Activated naive CD4-positive, alpha-beta T cell (primary cell): ENCODE measurements at places on chromosomes 6 and 20.

DNA sequence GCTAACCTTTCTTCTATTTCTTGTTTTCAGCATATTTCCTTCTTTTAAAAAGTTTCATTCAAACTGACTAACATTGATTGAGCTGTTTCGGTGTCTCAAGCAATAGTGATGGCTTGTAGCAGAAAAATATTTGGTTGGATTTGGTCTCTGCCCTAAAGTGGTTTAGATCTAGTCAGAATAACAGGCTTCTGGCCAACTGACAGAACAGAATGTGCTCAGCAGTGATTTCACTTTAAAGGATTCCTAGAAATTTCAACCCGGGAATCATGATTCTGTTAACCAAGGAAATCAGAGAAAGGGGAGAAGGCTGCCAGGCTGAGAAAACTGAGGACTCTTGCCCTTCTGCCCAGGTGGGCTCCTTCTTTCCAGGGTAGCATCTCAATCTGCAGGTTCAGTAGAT lies 16.6 kb upstream of the GSTA1 start:
- DNase-seq = no peak

DNA sequence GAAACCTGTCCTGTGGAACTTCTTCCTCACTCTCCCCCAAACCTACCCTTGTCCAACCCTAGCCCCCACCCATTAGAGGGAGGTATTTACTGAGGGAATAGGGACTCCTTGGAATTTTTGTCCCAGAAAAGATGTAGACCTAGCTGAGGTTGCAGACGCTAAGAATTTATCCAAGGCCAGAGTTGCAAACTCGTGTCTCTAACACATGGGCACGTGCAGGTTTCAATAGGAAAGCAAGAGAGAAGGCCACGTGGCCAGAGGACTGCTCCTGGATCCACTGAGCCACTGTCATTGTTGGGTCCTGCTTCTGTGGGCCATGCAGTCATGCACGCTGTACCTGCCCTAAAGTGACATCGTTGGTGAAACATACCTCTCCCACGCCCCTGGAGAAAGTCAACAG lies 243.4 kb upstream of the KCNG1 start:
- DNase-seq = no peak

- DNase-seq = no peak
Observed at GRCh38 chr6:39204646-39205244, 24.5 kb downstream of the KCNK5 start.

GRCh38 chr20:33400812-33401183 lies 521 bp downstream of the CDK5RAP1 start:
- DNase-seq = no peak

GRCh38 chr6:125995972-125996580 lies 9.7 kb downstream of the TRMT11 start:
- peak; percentile 64 for DNase-seq

GRCh38 chr6:13395272-13396237 lies 67.2 kb upstream of the TBC1D7 start:
- no peak for DNase-seq

DNA sequence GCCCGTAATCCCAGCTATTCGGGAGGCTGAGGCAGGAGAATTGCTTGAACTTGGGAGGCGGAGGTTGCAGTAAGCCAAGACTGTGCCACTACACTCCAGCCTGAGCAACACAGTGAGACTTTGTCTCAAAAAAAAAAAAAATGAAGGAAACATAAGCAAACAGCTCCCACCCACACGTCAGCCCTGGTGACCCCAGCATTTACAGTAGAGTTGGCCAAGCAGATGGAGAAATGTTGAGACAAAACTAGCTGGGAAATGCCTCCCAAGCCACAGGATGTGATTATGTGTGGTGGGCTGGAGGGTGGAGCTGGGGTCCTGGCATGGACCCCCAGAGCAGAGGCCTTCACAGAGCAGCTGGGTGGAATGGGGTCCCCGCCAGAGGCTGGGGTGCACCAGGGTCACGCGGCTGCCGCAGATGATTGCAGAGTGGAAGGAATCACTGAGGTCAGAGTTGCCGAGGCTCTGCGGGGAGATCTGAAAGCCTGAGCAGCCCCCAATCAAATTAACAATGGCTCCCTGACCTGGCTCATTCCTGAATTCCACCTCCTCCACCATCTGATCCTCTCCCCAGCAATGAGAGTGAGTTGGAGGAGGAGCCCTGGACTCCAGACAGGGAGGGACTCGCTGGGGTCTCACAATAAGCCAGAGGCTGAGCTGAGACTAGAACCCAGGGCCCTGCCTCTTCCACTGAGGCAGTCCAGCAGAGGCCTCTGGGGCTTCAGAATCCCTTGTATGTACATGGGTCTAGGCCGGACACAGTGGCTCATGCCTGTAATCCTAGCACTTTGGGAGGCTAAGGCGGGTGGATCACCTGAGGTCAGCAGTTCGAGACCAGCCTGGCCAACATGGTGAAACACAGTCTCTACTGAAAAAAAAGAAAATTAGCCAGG lies 34.7 kb upstream of the TGM2 start:
- no peak for DNase-seq
